ENCODE measurements at places on chromosomes 11 and 22.

DNA sequence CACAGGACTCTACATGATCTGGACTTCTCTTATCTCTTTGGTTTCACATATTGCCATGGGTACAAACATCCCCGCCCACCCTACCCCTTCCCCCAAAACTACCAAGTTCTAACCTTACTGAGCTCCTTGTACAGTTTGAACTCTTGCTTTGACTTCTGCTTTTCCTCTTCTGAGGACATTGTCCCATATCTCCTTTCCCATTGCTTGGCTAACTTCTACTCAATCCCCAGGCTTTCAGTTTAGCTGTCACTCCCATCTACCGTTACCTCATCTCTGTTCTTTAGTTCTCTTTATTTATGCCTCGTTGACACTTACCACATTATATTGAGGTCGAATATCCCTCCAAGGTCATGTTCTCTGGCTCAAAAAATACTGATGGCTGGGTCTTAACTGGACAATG lies 393.5 kb upstream of the CADM1 start:
- no peak for DNase-seq

DNA sequence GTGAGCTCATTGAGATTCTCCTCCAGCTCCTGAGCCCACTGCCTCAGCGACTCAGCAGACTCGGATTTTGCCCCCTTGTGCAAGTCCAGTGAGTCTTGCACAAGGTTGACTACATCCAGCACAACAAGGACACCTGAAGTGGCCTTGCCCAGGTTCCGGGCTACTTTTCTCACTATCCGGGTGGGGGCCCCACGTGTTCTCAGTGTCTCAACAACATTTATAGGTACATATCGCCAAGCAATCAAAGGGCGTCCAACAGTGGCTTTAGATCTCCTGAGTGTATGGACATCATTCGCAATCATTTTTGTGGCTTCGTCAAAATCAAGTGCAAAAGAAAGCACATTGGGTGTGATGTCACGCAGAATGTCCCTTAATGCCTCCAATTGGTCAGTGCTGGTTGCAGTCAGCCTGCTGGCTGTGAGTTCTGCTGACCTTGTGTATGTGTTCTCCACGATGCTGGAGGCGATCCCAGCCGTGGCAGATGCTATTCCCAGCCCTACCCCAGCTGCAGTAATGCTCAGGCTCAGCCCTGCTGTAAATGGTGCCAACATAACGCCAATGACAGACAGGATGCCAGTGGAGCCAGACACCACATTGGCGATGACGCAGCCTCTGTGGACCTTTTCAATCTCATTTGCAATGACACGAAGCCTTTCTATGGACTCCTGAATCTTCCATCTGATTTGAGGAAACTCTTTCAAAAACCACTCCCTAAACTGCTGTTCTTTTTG lies 10.3 kb downstream of the APOL4 start:
- no peak for DNase-seq

- no peak for DNase-seq
Observed at GRCh38 chr11:62725646-62726045, 1.6 kb downstream of the HNRNPUL2 start.

DNA sequence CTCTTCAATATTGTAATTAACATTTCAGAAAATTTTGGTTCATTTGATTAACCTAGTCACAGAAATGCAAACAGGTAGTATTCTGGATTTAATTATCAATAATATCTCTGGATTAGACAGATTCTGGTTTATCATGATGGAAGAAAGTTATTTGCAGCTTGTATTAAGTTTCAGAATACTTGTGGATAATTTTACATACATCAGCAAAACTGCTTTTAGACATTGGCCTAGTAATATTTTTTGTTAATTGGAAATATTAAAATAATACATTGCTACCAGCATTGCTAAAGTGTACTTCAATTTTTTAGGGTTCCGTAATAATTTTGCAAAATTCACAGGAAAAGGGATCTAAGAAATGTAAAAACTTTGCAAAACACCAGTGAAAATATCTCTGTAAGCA lies 3.8 kb upstream of the OR5D14 start:
- DNase-seq: no peak

DNA sequence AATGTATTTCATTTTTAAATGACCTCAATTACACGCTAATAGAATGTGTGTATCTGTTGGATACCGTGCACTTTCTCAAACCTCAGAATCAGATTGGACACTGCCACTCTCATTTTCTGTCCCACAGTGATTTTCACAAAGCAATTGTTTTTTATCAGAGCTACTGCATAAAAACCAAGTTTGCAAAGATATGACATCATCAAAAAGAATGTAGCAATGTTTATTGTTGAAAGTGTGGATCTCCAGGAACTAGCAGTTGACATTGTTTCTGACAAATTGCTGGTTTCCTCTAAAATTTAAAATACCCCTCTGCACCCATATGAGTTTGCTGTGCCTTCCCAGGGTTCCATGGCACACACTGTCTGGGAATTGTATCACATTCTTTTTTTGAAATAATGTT lies 362.7 kb upstream of the DDI1 start:
- DNase-seq: no peak

GRCh38 chr11:100575860-100576717 lies 111.0 kb upstream of the ARHGAP42 start:
- DNase-seq: no peak

DNA sequence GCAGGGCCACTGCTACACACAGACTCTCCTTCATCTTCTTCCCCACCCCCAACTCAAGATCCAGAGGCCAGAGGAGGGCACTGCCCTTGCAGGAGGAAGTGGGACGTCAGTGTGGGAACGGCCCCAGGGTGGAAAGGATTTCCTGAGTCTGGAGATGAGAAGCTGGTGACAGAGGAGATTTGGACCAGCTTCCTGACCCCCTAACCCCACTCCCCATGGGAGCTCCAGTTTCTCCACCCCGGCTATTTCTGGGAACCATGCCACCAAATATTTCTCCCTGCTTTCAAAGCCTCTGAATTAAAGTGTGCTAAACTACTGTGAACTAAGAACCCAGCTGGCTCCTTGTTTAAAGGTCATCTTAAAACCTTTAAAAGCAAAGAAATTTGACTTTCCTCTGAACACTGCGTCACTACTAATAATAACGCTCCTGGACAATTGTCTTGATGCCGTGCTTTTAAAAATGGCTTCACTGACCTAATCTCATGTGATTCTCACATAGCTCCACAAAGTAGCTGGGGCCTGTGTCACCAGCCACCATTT lies 46.6 kb downstream of the CWC15 start:
- DNase-seq: no peak

DNA sequence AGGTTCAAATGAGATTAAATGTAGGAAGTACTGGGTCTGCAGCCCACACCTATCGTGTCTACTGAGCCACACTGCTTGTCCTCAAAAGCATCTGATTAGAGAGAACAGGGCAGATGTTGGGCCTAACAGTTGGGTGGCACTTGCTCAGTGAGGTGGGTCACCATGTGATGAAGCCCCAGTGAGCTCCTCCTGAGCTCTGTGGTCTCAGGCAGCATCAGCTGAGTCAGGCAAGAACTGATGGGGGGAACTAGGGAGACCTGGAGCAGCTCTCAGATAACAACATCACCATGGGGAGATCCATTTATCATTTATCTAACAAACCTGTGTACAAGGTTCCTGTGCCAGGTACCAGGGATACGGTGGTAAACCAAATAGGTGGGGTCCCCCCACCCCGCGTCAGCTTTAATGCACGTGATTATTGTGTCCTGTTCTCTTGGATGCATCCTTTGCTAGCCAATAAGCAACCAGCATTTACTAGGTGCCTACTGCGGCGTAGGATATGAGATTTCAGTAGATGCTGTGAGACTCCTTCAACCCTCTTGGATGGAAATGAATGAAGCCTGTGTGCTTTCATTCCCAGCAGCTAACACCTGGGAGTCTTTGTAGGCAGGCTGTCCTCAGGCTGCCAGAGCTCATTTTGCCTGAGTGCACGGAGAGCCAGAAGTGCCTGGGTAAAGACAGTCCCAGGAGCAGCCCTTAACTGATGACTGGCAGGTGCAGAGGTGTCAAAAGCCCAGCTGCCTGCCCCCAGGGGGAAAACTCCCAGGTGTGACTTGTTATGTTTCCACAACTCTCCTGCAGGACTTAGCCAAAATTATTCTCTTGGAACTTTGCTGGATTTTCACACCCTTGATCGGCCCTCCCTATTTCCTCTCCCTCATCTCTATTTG lies 73.6 kb upstream of the NARS2 start:
- DNase-seq: no peak

- no peak for DNase-seq
Observed at GRCh38 chr11:74085542-74085892, 76.6 kb upstream of the UCP3 start.

Data from stimulated activated CD8-positive, alpha-beta memory T cell treated with anti-CD3 and anti-CD28 coated beads, Interleukin-4, amount 100 ng/mL, for 4 hours (primary cell).